SW 1271 (cell line): ENCODE measurements at places on chromosomes 3 and 15.

- DNase-seq, result no peak
Measured at GRCh38 chr15:46315434-46315833, 680.6 kb downstream of the SQOR start.

DNA sequence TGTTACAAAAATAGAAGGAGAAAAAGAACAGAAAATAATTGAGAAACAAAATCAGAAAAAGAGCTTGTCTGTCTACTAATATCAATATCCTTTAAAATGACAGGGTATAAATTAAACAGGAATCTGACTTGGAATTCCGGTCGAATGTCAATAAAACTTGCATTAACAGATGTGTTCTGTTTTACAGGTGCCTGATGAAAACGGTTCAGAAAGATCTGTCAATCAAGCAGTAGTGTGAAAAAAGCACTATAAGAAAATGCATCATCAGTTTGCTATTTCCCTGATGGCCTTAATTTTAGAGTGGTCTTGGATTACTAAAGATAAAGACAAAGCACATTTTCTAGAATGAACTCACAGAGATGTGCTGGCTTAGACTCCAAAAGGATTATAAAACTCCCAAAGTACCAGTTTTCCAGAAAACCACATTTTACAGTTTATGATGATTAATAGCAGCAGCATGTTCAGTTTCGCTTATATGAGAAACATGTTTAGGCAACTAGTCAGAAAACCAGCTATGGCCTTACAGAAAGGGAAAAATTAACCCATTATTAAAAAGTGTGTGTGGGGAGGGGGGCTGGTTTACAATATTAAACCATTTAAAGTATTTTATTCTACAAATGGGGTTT lies 8.2 kb upstream of the C3orf38 start:
- DNase-seq, result no peak

DNA sequence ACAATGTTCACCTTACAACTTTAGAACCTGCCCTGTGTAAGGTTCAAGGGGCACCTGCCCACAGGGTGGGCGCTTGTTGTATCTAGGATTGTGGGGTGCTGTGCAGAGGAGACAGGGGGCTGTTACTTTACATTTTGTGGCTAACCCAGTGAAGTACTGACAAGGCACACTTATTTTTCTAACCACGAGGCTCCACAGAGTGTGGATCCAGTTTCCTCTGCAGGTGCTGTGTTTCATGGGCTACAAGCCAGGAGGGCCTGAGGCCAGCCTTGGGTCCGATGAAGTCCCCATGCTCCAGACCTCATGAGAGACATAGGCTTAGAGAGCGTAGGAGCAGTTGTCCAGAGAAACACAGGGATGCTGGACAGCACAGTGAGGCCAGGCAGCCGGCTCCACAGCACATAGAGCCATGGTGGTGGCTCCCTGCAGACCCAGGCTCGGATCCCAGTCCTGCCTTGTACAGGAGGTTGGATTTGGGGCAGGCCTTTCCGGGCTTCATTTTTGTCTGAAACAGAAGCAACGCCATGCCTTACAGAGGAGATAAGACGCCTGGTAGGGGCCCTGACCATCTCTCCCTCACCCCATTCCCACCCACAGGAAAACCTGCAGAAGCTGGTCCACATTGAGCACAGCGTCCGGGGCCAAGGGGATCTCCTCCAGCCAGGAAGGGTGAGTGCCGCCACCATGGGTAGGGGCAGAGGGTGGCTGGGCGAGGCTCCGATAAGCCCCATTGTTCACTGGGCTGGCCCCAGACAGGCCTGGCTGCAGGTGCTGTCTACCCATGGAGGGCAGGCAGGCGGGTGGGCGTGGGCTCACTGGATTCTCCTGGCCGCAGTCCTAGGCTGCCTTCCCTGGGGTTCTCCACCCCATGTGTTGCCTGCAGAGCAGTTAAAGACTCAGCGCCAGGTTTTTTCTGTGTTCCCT lies 40.1 kb upstream of the NR2C2 start:
- DNase-seq, result no peak

DNA sequence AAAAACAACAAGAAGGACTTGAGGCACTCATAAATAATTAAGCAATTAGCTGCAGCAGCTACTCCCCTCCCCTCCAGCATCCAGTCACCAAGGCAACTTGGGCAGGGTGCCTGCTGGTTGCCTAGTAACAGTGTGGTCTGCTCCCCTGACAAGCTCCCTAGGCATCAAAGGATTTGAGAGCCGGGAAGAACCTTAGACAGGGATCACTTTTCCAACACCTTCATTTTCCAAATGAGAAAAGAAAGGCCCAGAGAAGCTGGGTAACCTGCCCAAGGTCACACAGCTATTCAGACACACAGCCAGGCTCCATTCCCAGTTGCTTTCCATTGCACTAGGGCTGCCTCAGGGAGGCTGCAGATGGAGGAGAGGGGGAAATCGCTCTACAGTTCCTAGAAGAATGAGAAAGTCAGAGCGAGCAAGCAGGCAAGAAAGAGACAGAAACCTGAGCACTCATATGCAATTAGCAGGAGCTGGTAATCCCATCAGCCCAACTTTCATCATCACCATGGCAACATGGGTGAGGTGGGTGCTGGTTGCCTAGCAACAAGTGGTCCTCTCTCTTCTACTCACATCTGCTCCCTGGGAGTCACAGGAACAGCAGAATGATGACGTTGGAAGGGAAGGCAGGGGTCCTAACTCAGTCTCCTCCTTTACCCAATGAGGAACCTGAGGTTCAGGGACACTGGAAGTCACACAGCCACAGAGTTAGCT lies 3.6 kb upstream of the EIF4E3 start:
- DNase-seq, result no peak

- no peak for DNase-seq
Measured at GRCh38 chr3:46065750-46066256, 38.5 kb upstream of the XCR1 start.

DNA sequence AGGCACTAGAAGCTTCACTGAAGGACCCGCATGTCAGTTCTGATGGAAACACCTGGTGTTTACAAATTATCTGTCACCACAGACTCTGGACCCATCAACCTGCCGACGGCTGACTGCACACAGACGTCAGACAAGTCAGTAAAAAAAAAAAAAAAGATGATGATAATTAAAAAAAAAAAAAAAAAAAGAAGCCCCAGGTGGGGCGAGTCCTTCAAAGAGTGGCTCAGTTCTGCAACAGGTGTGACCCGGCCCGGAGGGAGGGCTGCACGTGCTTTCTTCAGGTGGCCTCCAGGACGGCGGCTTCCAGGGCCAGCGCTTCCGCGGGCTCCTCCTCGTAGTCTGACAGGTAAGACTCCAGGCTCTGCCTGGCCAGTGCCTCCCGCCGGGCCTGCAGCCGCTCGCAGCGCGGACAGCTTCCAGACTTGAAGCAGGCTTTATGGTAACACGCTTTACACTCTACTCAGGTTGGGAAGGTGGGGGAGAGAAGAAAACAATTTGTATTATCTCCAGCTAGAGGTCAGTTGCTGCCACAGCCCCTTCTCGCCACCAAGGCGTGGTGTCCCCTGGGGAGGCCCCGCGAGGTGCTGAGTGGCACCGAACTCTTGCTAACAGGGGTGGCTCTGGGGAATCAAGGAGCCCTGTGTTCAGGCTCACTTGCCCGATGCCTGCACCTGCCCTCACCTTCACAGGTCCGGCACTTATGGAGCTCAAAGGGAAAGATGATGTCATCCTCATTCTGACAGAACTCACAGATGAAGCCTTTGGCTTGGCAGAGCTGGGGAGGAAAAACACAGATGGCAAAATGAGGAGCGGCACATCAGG lies 61.8 kb downstream of the RUBCN start:
- DNase-seq, result no peak

DNA sequence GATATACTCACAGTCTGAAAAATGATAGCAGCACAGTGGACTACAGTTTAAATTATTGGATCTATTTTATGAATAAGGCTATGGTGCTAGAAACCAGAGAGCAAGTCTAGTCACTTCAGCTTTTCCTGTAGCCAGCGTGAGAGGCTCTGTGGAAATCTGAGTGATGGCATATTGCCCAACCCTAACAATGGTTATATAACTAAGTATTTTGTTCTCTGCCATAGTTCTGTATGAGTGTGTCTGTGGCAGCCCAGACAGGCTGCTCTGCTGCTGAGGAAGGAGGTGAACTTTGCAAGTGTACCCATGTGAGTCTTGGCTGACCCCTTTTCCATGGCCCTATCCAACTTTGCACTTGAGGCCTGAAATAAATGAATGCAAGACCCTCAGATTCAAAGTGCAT lies 105.7 kb downstream of the LRTM1 start:
- no peak for DNase-seq

DNA sequence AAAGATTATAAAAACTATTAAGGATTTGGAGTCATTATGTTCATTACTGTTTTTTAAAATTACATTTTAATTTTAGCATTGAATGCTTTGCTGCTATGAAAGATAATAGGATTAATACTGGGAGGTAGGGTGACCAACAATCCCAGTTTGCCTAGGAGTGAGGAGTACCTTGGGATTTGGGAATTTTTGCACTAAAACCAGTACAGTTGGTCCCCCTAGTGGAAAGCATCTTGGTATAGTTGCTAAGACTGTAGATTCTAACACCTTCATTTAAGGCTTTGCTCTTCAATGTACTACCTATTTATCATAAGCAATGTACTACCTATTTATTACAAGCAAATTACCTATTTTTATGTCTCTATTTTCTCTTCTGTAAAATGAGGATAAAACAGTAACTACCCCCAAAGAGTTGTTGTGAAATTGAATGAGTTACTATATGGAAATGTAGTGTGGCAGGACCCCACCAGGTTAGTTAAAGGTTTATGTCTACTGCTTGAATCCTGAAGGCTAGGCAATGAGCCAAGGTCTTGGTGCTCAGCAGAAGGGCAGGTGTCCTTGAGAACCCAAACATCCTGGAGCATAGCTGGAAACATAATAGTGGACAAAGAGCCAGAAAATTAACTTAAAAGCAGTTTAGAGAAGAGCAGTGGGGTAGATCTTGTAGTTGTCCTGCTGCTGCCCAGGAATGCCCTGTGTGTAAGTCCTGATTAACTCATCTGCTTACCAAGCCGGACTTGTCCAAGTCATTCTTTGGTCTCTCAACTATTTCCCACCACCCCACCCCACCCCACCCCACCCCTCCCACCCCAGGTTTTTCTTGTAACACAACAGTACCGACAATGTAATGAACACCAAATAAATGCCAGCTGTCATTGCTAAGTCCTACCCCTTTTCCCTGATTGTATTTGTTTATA lies 49.2 kb upstream of the NMD3 start:
- no peak for DNase-seq

- no peak for DNase-seq
Measured at GRCh38 chr15:28902856-28903255, 17.1 kb downstream of the APBA2 start.

DNA sequence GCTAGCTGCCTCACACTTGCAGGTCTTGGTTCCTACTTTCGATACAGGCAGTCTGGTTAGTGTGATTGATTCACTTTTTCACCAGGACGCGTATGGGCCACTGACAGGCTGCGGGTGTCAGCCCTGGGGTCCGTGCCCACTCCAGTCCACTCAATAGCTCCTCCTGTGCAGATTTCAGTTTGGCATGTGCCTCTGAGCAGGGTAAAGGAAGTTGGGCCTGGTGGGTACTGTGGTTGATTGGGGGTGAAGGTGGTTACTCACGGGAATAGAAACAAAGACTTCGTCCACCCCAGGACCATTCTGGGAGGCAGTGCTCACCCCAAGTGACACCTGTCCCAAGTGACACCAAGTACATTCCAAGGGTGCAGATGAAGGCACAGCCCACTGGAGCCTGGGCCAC lies 62.3 kb downstream of the EPHB1 start:
- no peak for DNase-seq

- DNase-seq, result no peak
Measured at GRCh38 chr15:74257105-74257504, 21.0 kb downstream of the CCDC33 start.

- no peak for DNase-seq
Measured at GRCh38 chr3:41697702-41698101, 264.2 kb downstream of the ULK4 start.

DNA sequence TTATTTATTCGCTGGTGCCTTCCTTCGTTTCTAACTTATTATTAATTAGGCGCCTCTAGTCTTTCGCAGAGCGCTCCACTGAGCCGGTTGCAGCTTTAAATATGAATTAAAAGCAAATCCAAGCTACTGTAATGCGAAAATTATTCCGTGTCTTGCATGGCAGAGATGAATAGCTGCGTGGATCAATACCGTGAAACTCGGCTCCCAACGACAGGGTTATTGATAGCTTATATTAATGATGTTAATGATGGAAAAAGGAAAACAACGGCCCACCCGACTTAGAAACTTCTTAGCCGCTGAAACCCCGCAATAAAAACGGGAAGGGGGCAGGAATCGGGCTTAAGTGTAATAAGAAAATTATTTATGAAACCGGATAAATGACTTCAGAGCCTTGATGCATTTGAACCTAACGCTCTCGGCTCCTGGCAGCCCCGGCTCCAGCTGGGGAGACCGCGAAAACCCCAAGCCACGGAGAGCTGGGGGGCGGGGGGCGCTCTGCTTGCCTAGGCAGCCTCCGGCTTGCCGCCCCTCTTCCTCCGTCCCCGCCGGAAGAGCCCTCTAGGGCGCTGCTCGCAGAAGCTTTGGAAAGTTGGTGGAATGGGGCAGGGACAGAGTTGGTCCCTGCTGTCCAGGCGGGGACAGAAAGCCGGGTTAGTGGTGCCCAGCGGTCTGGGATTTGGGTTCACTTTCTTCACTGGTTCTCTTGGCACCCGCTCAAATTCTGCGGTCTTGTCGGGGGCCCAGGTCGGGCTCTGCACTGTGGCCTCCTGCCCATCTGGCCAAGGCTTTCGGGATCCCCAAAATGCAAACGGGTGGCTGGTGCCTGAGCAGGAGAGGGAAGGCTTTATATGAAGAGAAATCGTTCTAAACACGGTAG lies 7.7 kb upstream of the ONECUT1 start:
- DNase-seq, result no peak

DNA sequence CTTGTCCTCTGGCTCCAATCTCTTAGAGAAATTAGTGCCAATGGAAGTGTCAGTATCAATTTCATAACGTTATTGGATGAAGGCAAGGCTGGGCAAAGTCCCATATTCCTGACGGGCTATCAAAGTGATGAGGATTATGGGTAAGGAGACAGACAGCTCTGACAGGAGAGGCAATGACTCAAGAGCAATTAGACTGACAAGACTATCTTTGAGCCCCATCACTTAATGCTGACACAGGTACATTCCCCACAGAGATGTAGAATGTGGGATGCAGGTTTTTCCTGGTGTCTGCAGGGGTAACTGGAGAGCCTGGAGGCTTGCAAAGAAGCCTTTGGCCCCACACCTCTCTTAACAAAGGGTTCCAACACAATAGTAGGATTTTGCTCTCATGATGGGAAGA lies 208.3 kb downstream of the NTRK3 start:
- DNase-seq, result no peak

DNA sequence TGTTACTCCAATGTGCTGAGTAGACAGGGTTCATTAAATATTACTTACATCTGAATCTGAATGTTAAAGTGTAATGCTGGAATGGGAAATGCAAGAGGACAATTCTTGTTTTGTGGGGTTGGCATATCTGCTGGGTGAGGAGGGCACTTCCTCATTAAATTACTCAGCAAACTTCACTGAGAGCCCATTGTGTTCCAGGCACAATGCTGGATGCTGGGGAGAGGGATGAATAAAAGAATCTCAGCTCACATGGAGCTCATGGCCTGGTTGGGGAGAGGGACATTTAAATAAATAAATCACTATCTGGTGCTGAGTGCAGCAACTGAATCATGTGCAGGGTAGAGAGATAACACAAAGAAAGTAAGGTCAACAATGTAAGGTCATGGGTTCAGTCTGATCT lies 199.2 kb upstream of the CFAP20DC start:
- DNase-seq, result no peak

- no peak for DNase-seq
Measured at GRCh38 chr15:39250001-39250400, 330.9 kb upstream of the THBS1 start.
